ENCODE measurements at places on chromosomes 5 and 9. TPM values are rescaled to one million over a fixed set of nuclear protein-coding genes. Genes with fewer than 3 reads are reported as not detected.
A peak's percentile ranks its signal among the peaks of the same experiment; 100 is the strongest.

- no peak overlapping the region for H3K4me3 ChIP-seq
- H3K27me3 ChIP-seq, result no peaks in the 10 kb centered on the region
- no peak overlapping the region for H3K27ac ChIP-seq
Observed at GRCh38 chr5:125032286-125032685, 285.8 kb upstream of the ZNF608 start.

FABP6 gene
- not detected for total RNA-seq

SLC23A1 gene
- 4.2 TPM for total RNA-seq

DNA sequence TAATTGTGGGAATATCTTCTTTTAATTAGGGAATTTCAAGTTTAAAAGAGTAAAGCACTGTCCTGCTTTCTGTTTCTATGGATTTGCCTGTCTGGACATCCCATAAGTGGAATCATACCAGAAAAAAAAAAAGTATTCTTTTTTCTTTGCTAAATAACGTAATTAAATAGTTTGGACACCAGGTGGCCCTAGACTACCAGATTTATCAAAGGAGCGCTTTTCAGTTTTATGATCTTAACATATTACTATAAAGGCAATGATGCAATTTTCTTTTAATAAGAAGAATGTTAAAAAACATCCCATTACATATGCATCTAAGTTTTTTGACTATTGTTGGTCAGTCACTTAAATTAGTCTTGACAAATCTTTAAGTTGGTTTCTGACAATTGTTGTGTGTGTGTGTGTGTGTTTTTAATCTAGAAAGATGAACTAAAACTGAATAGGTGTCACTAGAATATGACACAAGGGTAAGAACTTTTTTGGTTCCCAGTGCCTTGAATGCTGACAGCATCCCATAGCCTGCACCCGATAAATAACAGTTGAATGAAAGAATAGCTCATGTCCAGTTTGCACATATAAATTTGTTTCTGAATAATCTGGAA, 49.5 kb downstream of the C5orf22 start:
- H3K27ac ChIP-seq, result no peak overlapping the region
- DNase-seq, result no peak
- H3K4me3 ChIP-seq, result no peak overlapping the region
- peaks cover 15% of the 10 kb centered on the region for H3K27me3 ChIP-seq

- no peak overlapping the region for H3K4me3 ChIP-seq
- no peak for DNase-seq
- H3K4me1 ChIP-seq, result peaks cover 16% of the 10 kb centered on the region
- H3K27me3 ChIP-seq, result no peaks in the 10 kb centered on the region
Observed at GRCh38 chr9:89676281-89676680, 71.5 kb downstream of the GADD45G start.

- H3K27me3 ChIP-seq, result peaks cover 3% of the 10 kb centered on the region
- H3K4me1 ChIP-seq, result peaks cover 4% of the 10 kb centered on the region
- H3K36me3 ChIP-seq, result no peaks in the 10 kb centered on the region
- H3K4me3 ChIP-seq, result no peak overlapping the region
- DNase-seq, result no peak
Observed at GRCh38 chr9:86201474-86202337, 57.8 kb downstream of the C9orf153 start.

GRCh38 chr9:114827641-114828302, 21.9 kb upstream of the TNFSF15 start:
- H3K27me3 ChIP-seq, result peaks cover 38% of the 10 kb centered on the region
- peaks cover 20% of the 10 kb centered on the region for H3K4me1 ChIP-seq
- H3K36me3 ChIP-seq, result no peaks in the 10 kb centered on the region
- peak overlapping the region; percentile 60 for H3K27ac ChIP-seq

DNA sequence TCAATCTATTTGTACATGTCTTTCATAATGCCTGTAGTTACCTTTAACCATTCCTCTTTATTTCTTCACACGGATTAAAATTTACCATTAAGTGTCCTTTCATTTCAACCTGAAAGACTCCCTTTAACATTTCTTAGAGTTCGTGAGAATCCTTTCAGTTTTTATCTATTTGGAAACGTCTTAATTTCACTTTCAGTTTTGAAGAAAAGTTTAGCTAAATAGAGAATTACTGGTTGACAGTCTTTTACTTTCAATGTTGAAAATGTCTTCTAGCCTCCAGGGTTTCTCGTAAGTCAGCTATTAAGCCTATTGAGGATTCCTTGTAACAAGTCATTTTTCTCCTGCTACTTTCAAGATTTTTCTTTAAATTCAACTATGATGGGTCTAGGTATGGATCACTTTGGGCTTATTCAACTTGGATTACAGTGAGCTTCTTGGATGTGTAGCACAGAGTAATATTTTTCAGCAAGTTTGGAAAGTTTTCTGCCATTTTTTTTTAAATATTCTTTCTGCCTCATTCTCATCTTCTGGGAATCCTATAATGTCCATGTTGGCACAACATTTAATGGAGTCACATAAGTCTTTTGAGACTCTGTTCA, 48.5 kb downstream of the RFX3 start:
- DNase-seq, result no peak
- H3K4me1 ChIP-seq, result peaks cover 66% of the 10 kb centered on the region
- peaks cover 29% of the 10 kb centered on the region for H3K36me3 ChIP-seq
- peak overlapping the region; percentile 79 for H3K4me3 ChIP-seq
- H3K27ac ChIP-seq, result peak overlapping the region; percentile 90

DNA sequence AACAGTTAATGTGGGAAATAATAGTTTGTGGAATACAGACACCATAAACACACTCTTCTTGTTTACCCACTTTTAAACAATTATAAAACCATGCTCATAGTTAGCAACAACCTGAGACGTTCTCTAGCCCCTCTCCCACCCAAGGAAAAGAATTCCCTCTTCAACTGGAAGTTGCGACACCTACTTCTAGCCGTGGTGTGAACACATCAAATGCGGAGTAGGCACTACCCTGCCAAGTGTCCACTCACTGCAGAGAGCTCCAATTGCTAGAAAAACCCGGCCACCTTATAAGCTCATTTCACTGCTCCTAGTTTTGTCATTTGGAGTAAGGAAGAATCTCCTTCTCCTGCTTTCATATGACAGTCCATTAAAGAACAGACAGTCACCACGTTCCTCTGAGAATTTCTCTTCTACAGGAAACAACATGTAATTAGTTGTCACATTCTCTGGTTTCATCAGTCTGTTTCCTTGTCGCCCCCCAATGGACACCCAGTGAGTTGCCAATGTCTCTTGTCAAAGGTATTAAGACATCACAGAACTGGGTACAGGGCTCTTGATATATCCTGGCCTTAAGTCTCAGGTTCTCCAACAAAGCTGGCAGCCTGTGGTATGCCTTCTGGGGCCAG, 47.3 kb downstream of the PRLR start:
- H3K4me3 ChIP-seq, result no peak overlapping the region
- no peaks in the 10 kb centered on the region for H3K36me3 ChIP-seq
- H3K27ac ChIP-seq, result no peak overlapping the region

GRCh38 chr9:3879726-3880505, 354.1 kb upstream of the RFX3 start:
- peaks cover 19% of the 10 kb centered on the region for H3K36me3 ChIP-seq
- no peak for DNase-seq
- H3K27me3 ChIP-seq, result no peaks in the 10 kb centered on the region
- H3K4me1 ChIP-seq, result peaks cover 40% of the 10 kb centered on the region
- no peak overlapping the region for H3K27ac ChIP-seq

GRCh38 chr5:163172540-163173338, 264.7 kb upstream of the CCNG1 start:
- no peaks in the 10 kb centered on the region for H3K36me3 ChIP-seq
- H3K4me1 ChIP-seq, result no peaks in the 10 kb centered on the region
- H3K27me3 ChIP-seq, result no peaks in the 10 kb centered on the region
- no peak overlapping the region for H3K4me3 ChIP-seq
- DNase-seq, result no peak
- no peak overlapping the region for H3K27ac ChIP-seq

DNA sequence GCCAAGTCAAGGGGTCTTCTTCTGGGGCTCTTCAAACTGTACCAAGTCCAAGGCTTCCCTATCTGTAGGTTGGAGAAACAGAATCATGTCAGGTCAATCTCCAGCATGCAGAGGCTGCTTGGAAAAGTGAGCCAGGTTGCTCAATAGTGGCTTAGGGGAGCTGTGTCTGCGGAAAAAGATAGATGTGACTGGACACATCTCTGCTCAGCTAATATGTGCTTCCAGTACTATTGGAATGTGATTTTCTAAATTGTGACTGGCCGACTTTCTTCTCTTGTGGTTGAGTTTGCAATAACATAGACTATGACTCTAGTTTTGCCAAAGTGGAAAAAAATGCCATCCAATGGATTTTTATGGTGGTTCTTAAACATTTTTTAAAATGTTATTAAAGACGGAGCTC, 136.7 kb downstream of the BOD1 start:
- no peak overlapping the region for H3K27ac ChIP-seq
- H3K4me3 ChIP-seq, result no peak overlapping the region
- DNase-seq, result no peak

- H3K4me3 ChIP-seq, result no peak overlapping the region
- H3K4me1 ChIP-seq, result no peaks in the 10 kb centered on the region
- no peak for DNase-seq
- no peaks in the 10 kb centered on the region for H3K27me3 ChIP-seq
Observed at GRCh38 chr9:105971986-105972385, 277.6 kb downstream of the TMEM38B start.

KCTD16 gene
- not detected for total RNA-seq

DNA sequence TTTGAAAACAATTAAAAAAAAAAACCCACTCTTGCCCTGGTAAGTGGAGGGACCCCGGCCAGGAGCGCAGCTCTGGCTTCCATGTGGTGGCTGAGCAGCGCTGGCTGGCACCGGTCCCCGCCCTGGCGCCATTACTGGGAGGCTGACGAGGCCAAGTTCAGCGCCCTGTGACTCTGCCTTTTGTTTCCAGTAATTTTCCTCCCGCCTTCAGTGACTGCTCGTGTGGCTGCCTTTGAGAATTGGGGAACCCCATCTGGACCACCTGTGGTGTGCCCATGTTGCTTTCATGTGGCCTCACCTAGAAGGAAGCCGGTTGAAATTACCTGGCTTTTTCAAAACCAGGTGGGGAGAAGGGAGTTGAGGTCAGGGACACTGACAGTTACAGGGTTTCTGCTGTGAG, 136.1 kb downstream of the GAPVD1 start:
- H3K36me3 ChIP-seq, result no peaks in the 10 kb centered on the region
- H3K4me3 ChIP-seq, result no peak overlapping the region
- DNase-seq, result no peak
- no peaks in the 10 kb centered on the region for H3K27me3 ChIP-seq
- H3K27ac ChIP-seq, result no peak overlapping the region

SAPCD2 gene
- total RNA-seq, result 26.5 TPM

- no peaks in the 10 kb centered on the region for H3K4me1 ChIP-seq
- no peaks in the 10 kb centered on the region for H3K36me3 ChIP-seq
- peaks cover 29% of the 10 kb centered on the region for H3K27me3 ChIP-seq
- H3K27ac ChIP-seq, result no peak overlapping the region
- no peak for DNase-seq
- H3K4me3 ChIP-seq, result no peak overlapping the region
Observed at GRCh38 chr9:89649039-89649691, 44.4 kb downstream of the GADD45G start.

SLIT3 gene
- 8.1 TPM for total RNA-seq

DNA sequence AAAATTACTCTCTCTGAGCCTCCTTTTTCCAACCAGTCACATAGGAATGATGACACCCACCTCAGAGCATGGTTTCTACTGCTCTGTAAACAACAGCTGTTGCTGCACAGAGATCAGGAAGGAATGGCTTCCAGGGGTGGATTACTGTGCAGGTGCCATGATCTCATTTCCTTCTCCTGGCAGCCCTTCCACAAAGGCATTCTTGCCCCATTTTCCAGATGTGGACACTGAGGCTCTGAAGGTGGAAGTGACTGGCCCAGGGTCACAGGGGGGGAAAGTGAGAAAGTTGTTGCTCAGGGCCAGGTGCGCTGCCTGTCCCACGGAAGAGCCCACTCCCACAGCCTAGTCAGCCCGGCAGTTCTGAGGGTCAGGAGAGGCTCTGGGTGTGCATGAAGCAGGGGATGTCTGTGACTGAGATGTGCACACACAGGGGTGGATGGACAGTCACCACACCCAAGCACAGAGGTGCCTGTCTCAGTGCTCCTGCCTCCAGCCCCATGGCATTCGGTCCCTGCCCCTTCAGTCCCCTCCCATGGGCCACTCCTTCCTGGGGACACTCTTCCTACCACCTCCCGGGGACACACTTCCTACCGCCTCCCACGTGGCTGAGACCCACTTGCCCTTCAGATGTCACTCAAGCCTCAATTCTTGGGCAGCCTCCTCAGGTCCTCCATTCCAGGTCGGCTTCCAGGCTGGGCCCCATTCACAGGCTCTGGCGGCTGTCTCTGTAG, 17.0 kb downstream of the FGFR4 start:
- no peaks in the 10 kb centered on the region for H3K4me1 ChIP-seq
- DNase-seq, result no peak
- H3K27me3 ChIP-seq, result peaks cover 2% of the 10 kb centered on the region
- no peak overlapping the region for H3K27ac ChIP-seq
- no peaks in the 10 kb centered on the region for H3K36me3 ChIP-seq

ENC1 gene
- total RNA-seq, result 1.2 TPM

GRCh38 chr5:181164076-181164952, 16.9 kb downstream of the OR2V2 start:
- peak overlapping the region; percentile 70 for H3K4me3 ChIP-seq
- DNase-seq, result no peak
- no peaks in the 10 kb centered on the region for H3K36me3 ChIP-seq
- H3K27ac ChIP-seq, result peak overlapping the region; percentile 94
- peaks cover 15% of the 10 kb centered on the region for H3K27me3 ChIP-seq

TDRD7 gene
- 5.5 TPM for total RNA-seq

GRCh38 chr5:17796142-17796541, 161.9 kb downstream of the TAF11L14 start:
- no peaks in the 10 kb centered on the region for H3K4me1 ChIP-seq
- DNase-seq, result no peak
- H3K36me3 ChIP-seq, result no peaks in the 10 kb centered on the region
- no peaks in the 10 kb centered on the region for H3K27me3 ChIP-seq
- H3K4me3 ChIP-seq, result no peak overlapping the region

ENTREP1 gene
- not detected for total RNA-seq

TEX48 gene
- total RNA-seq, result 0.68 TPM

GRCh38 chr9:751137-752051, 90.1 kb upstream of the DMRT1 start:
- no peak overlapping the region for H3K4me3 ChIP-seq
- H3K36me3 ChIP-seq, result peaks cover 5% of the 10 kb centered on the region
- no peak for DNase-seq
- peaks cover 82% of the 10 kb centered on the region for H3K4me1 ChIP-seq
- peak overlapping the region; percentile 65 for H3K27ac ChIP-seq

RELL2 gene
- total RNA-seq, result 15.9 TPM

GRCh38 chr5:173222466-173222865, 12.5 kb downstream of the NKX2-5 start:
- H3K4me1 ChIP-seq, result no peaks in the 10 kb centered on the region
- no peak overlapping the region for H3K4me3 ChIP-seq
- no peak overlapping the region for H3K27ac ChIP-seq
- DNase-seq, result no peak
- H3K27me3 ChIP-seq, result peaks cover 21% of the 10 kb centered on the region
- no peaks in the 10 kb centered on the region for H3K36me3 ChIP-seq

DNA sequence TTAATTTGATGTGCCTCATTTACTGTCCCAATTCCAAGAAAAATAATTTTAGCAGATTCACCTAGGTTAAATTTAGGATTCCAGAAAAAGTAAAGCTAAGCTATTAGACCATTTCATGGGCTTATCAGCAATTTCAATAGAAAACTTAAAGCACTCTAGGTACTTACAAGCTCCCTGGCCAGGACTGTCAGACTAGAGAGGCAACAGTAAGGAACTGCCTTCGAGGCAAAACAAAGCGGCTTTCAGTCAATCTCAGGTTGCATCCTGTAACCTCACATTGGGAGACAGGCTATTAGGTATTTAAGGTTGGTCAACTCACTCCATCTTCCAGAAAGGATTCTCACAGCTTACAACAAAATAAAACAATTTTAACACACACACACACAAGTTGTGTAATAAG, 48.7 kb upstream of the FSD1L start:
- H3K27me3 ChIP-seq, result peaks cover 67% of the 10 kb centered on the region
- H3K4me3 ChIP-seq, result no peak overlapping the region
- DNase-seq, result no peak
- H3K4me1 ChIP-seq, result peaks cover 5% of the 10 kb centered on the region
- no peaks in the 10 kb centered on the region for H3K36me3 ChIP-seq
- H3K27ac ChIP-seq, result no peak overlapping the region

PAEP gene
- total RNA-seq, result not detected

PPP3R2 gene
- total RNA-seq, result not detected
